ENCODE measurements at places on chromosomes 2 and 18. TPM values are rescaled to one million over a fixed set of nuclear protein-coding genes. Genes with fewer than 3 reads are reported as not detected.

DNA sequence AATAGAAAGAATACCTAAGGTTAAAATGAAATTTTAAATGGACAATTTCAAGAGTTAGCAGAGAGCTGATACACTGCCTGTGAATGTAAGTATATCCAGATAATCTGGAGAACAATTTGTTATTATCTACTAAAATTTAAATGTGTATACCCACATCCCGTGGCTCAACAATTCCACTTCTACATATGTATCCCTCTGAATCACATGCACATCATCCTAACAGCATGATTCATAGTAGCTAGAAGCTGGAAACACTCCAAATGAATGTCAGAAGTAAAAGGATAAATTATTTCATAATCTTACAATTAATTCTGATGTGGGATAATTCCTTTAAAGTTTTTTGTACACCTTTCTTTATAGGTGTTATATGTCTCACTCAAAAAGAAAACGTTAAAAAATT lies 87.9 kb downstream of the CNTNAP5 start:
- no peak for DNase-seq
- no peak overlapping the region for H3K27ac ChIP-seq
- H3K36me3 ChIP-seq = no peaks in the 10 kb centered on the region
- no peaks in the 10 kb centered on the region for H3K4me1 ChIP-seq

- H3K27me3 ChIP-seq = no peaks in the 10 kb centered on the region
- H3K36me3 ChIP-seq = peaks cover 21% of the 10 kb centered on the region
Observed at GRCh38 chr18:3454365-3455089, 4.6 kb downstream of the TGIF1 start.

Gene PSD4
- 100.0 TPM for total RNA-seq

Gene SLC16A14
- total RNA-seq = 0.12 TPM

DNA sequence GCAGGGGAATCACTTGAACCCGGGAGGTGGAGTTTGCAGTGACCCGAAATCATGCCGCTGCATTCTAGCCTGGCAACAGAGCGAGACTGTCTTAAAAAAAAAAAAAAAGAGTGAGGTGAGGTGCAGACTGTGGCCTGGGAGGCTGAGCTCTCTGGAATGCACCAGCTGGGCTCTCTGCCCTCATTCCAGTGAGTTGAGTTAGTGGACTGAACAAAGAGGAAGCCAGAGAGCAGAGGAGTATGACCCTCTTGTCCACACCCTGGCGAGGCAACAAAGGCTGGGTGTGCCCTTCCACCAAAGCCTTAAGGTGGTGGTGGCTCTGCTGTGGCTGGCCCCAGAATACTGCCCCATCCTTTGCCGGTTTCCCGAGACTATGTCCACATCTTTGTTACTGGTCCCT lies 71.3 kb upstream of the ACKR3 start:
- H3K27me3 ChIP-seq = peaks cover 3% of the 10 kb centered on the region
- DNase-seq = no peak
- no peaks in the 10 kb centered on the region for H3K4me1 ChIP-seq

GRCh38 chr2:159939946-159940345 lies 122.5 kb downstream of the PLA2R1 start:
- H3K4me1 ChIP-seq = no peaks in the 10 kb centered on the region
- H3K27ac ChIP-seq = no peak overlapping the region
- H3K36me3 ChIP-seq = no peaks in the 10 kb centered on the region
- H3K4me3 ChIP-seq = no peak overlapping the region
- no peaks in the 10 kb centered on the region for H3K27me3 ChIP-seq
- no peak for DNase-seq

Gene OSR1
- not detected for total RNA-seq

DNA sequence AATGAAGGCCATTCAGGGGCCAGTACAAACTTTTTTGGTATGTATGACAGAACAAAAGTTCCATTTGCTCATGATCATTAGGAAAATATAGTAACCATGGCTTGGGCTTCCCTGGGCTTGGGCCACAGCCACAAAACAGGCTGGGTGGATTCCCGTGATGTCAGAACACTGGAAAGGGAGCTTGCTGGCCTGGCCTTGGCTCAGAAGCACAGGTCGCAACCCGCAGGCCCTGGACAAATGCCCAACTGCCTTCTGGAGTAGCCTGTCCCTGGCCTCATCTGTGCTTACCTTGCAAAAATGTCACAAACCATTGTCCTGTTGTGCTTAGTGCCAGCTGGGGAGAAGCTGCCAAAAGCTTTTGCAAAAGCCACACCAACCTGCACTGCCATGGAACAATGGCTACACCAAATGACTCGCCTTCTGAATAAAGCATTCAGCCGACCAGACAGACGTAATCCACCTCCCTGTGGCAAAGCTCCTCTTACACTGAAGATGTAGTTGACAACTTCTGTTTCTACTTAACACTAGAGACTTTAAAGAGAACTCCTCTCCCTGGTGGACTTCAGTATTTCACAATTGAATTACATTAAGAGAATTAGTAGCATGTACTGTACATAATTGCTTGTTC lies 125.5 kb downstream of the ANKRD44 start:
- DNase-seq = no peak
- H3K27ac ChIP-seq = no peak overlapping the region
- peaks cover 79% of the 10 kb centered on the region for H3K4me1 ChIP-seq
- no peak overlapping the region for H3K4me3 ChIP-seq

Gene TMEM178A
- not detected for total RNA-seq

GRCh38 chr2:50347358-50348044 lies 684.4 kb downstream of the NRXN1 start:
- DNase-seq = no peak
- H3K27me3 ChIP-seq = no peaks in the 10 kb centered on the region
- H3K4me3 ChIP-seq = no peak overlapping the region
- H3K27ac ChIP-seq = no peak overlapping the region
- H3K36me3 ChIP-seq = no peaks in the 10 kb centered on the region

DNA sequence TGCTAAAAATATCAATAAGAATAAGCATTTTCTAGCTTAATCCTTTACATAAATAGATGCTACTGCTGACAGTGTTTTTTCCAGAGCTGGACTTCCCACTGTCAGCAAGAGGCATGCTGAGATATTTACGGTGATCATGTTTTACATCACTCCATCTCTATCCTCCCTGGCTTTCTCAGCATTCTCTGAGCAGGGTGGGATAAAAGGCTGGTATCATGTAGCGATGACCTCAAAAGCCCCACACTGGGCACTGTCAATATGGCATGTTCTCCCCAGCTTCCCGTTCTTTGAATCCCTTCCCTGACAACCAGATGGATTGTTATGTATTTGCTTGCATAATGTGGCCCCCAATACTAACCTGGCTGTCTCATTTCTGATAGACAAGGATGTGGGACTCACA lies 83.2 kb upstream of the EPHA4 start:
- no peak overlapping the region for H3K4me3 ChIP-seq
- DNase-seq = no peak
- H3K4me1 ChIP-seq = no peaks in the 10 kb centered on the region
- H3K27me3 ChIP-seq = no peaks in the 10 kb centered on the region
- H3K36me3 ChIP-seq = no peaks in the 10 kb centered on the region

GRCh38 chr2:61770746-61771145 lies 83.1 kb downstream of the FAM161A start:
- no peak overlapping the region for H3K4me3 ChIP-seq
- no peak overlapping the region for H3K27ac ChIP-seq
- H3K27me3 ChIP-seq = no peaks in the 10 kb centered on the region

DNA sequence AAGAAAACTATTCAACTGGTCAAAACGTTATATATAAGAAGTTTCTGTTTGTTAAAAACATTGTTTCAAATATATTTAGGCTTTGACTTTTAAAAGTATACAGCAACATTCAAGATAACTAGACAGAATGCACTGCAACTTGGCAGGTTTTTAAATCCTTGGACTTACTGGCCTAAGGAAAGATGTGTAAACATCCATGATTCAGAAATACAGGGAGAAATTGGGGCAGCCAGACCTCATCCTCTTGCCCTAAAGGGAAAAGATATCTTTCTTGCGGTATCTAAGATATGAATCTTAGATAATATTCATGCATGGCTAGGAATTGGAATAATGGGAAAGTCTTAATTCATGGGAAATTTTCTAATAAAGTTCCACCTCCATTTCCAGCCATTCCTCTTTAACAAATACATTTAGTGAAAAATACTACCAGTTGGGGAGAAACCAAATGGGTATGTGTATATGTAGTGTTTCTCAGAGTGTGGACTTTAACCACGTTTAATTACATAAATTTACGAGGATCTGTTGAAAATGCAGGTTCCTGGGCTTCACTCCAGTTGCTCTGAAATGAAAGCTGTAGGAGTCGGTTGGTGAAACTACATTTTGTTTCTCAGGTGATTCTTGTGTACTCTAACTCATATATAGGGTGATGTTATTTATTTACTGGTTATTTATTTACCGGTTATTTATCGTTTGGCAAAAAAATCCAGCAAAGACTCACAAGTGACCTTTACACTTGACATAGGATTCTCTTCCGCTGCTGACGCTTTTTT lies 587 bp upstream of the TANK start:
- H3K27ac ChIP-seq = peak overlapping the region; percentile 95
- peak overlapping the region; percentile 86 for H3K4me3 ChIP-seq
- H3K4me1 ChIP-seq = peaks cover 46% of the 10 kb centered on the region
- no peak for DNase-seq

- no peak overlapping the region for H3K4me3 ChIP-seq
- H3K4me1 ChIP-seq = no peaks in the 10 kb centered on the region
- no peak for DNase-seq
- no peak overlapping the region for H3K27ac ChIP-seq
Observed at GRCh38 chr2:63819256-63819655, 22.4 kb upstream of the UGP2 start.

- no peak overlapping the region for H3K4me3 ChIP-seq
- no peak for DNase-seq
- peaks cover 6% of the 10 kb centered on the region for H3K4me1 ChIP-seq
- no peak overlapping the region for H3K27ac ChIP-seq
- H3K27me3 ChIP-seq = no peaks in the 10 kb centered on the region
- no peaks in the 10 kb centered on the region for H3K36me3 ChIP-seq
Observed at GRCh38 chr2:160498137-160498536, 4.5 kb upstream of the RBMS1 start.

Gene TNFRSF11A
- total RNA-seq = 1.3 TPM

DNA sequence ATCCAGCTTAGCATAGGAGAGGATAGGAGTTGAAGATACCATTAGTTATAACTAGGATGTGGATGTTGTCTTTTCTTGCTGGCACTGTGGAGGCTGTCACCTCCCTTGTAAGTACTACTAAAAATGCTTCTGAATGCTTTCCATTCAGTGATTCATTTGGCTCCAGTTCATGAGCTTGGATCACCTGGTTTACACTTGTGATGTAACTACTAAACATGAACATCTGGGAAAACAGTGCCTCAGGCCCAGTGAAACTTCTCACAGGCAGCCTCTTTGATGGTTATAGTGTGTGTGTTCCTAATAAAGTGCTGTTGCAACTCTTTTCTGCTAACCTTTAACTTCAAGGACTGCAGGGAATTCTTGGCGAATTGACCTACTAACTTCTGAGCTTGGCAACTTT lies 13.0 kb upstream of the SLC9A2 start:
- H3K27ac ChIP-seq = no peak overlapping the region
- DNase-seq = no peak
- no peak overlapping the region for H3K4me3 ChIP-seq

DNA sequence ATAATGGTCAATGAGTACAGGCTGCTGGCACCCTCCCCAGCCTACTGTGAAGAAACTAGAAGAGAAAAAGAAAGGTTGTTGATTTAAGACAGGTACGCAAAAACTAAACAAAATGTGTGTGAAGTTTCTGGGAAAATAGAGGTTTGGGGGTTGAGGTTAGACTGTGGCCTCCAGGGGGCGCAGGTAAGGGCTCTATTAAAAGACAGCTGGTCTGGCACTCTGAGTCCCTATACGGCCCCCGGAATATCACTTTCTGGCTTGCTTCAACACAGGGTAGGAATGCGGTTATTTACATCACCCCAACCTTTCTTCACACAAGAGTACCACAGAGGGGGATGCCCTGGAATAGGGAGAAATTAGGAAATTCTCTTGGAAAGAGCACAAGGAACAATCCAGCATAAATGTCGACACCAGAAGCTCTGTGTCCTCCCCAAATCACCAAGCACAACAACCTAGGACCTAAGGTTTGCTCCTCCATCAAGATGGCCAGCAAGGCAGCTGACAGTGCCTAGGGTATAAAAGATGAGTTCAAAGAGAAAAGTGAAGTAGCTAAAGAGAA lies 480.8 kb upstream of the KLHL29 start:
- H3K27me3 ChIP-seq = no peaks in the 10 kb centered on the region
- H3K36me3 ChIP-seq = no peaks in the 10 kb centered on the region
- H3K4me3 ChIP-seq = no peak overlapping the region
- H3K4me1 ChIP-seq = no peaks in the 10 kb centered on the region
- no peak for DNase-seq

Gene GBX2
- not detected for total RNA-seq

DNA sequence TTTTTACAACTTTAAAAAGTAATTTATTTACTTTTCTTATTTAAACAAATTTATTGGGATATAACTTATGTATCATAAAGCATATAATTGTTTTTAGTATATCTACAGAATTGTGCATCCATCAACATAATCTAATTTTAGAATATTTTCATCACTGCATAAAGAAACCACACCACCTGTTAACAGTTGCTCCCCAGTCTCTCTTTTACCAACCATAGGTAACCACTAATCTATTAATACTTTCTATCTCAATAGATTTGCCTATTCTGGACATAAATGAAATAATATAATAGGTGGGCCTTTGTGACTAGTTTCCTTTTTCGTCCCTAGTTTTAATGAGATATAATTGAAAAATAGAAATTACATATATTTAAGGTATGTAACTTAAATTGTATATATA lies 90.6 kb downstream of the ADAM23 start:
- peaks cover 21% of the 10 kb centered on the region for H3K4me1 ChIP-seq
- DNase-seq = no peak
- no peaks in the 10 kb centered on the region for H3K27me3 ChIP-seq

DNA sequence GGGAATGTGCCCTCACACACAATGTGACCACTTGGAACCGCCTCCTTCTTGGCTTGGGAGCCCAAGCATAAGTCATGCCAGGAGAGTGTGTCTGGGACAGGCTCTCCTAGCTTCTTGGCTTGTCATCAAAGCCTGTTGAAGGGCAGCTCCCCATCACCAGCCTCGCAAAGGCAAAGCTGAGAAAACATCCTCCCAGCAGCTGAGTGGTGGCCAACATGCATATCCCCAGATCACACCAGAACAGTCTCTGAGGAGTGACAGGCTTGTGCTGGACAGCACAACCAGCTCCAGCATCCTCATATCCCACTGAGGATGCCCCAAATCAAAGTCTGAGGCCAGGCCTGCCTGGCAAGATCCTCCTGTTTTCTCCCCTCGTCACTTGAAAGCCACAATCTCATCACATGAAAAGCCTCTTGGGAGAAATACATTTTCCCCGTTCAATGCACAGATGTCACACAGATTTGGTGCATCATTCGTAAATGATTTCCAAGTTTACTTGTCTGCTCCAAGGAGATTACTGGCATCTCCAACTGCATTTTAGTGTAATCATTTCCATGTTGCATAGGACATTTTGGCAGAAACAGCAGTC lies 269.3 kb downstream of the TTC32 start:
- DNase-seq = no peak
- no peak overlapping the region for H3K27ac ChIP-seq
- no peaks in the 10 kb centered on the region for H3K27me3 ChIP-seq
- no peaks in the 10 kb centered on the region for H3K4me1 ChIP-seq

Gene NAT8
- not detected for total RNA-seq

- no peaks in the 10 kb centered on the region for H3K36me3 ChIP-seq
- DNase-seq = no peak
- no peaks in the 10 kb centered on the region for H3K27me3 ChIP-seq
- no peak overlapping the region for H3K4me3 ChIP-seq
Observed at GRCh38 chr2:101967826-101968513, 23.8 kb upstream of the IL1R2 start.

Gene CD207
- total RNA-seq = not detected

GRCh38 chr2:77521931-77522470 lies at the start of gene LRRTM4:
Gene LRRTM4, minus strand, starts transcription at chr2:77522376.
- H3K4me1 ChIP-seq = no peaks in the 10 kb centered on the region
- no peaks in the 10 kb centered on the region for H3K36me3 ChIP-seq
- DNase-seq = no peak
- H3K27me3 ChIP-seq = no peaks in the 10 kb centered on the region
- no peak within 1 kb of the TSS for H3K27ac ChIP-seq

Measured in CD4-positive, alpha-beta memory T cell (primary cell).